A172 (cell line): ENCODE measurements at places on chromosomes 5 and 9.

DNA sequence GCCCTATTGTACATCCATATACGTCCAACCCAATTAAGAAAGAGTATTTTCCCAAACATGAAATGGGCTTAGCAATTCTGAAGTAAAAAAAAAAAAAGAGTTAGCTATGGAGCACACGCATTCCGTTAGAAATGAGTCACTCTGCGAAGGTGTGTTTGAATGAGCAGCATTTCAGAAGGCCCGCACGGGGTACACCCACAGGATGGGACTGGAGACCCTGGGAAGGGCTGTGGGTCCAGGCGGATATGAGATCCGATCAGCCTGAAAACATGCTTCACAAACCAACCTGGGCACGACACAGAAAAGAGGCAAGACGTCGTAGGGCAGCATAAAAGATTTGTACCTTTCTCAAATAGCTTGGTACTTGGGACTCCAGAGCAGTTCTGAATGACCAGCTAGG is 173.9 kb upstream of the KLF9 start:
- no peak for DNase-seq

GRCh38 chr5:113900141-113900540 is 386.6 kb downstream of the YTHDC2 start:
- DNase-seq: no peak

GRCh38 chr5:88997937-88998336 is 115.0 kb upstream of the MEF2C start:
- DNase-seq: peak; percentile 8

- DNase-seq: no peak
Observed at GRCh38 chr5:537621-538071, 13.4 kb upstream of the SLC9A3 start.

DNA sequence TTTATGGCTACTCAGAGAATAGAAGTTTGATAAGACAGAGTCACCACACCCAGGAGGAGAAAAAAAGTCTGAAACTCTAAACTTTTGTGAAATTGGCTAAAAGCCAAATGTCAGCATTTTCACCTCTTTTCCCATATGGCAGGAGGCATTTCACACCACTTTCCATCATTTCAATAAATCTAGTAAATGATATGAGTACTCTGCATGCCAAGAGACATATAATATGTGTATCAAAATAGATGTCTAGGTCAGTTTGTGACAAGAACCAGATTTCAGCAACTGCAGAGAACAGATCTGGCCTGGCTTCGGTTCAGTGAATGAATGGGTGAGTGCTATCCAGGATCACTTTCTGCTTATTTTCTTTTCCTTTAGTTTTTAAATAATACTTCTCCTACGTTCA is 470.8 kb downstream of the ENC1 start:
- DNase-seq: no peak

DNA sequence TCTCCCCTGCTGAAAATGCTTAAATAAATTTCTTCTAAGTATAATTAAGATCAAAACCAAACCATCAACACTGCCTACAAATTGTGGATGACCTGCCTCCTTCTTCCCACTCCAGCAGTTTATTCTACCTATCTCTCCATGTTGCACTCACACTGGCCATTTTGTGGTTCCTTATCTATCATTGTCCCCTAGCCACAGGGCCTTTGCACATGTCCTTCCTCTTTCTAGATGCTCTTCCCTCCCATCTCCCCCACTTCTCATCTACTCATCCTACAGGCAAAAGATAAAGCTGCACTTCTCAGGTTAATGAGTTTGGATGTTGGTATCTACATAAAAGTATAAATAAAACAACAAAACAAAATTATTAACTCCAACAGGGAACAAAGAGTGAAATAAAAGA is 70.6 kb upstream of the CCNG1 start:
- no peak for DNase-seq

DNA sequence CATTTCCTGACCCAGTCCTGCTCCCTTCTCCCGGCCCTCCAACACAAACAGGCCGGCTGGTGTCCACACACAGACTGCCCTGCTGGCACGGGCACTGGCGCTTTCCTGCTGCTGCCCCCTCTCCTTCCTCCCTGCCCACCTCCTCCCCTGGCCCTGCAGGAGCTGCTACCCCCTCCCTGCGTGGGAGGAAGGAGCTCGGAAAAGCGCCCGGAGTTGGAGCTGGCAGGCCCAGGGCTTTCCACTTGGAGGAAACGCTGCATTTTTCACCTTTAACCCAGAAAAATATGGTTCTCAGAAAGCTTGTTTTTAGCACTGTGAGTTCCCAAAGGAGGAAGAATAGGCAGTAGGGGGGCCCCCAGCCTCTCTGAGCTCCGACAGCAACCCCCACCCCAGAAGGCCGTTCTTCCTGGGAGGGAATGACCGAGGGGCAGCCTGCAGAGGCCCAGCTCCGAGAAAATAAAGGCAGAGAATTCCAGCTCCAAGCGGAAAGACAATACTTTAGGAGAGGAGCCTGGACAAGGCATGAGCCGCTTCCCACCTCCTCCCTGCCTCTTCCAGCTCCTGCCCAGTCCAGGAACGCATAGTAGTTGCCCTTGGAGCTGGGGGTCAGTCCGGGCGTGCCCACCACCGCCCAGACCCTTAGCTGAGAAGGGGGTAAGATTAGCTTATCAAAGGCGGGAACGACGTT is 88.9 kb downstream of the LIFR start:
- peak; percentile 39 for DNase-seq

- DNase-seq: no peak
Observed at GRCh38 chr9:134938346-134939079, 20.8 kb upstream of the FCN1 start.

DNA sequence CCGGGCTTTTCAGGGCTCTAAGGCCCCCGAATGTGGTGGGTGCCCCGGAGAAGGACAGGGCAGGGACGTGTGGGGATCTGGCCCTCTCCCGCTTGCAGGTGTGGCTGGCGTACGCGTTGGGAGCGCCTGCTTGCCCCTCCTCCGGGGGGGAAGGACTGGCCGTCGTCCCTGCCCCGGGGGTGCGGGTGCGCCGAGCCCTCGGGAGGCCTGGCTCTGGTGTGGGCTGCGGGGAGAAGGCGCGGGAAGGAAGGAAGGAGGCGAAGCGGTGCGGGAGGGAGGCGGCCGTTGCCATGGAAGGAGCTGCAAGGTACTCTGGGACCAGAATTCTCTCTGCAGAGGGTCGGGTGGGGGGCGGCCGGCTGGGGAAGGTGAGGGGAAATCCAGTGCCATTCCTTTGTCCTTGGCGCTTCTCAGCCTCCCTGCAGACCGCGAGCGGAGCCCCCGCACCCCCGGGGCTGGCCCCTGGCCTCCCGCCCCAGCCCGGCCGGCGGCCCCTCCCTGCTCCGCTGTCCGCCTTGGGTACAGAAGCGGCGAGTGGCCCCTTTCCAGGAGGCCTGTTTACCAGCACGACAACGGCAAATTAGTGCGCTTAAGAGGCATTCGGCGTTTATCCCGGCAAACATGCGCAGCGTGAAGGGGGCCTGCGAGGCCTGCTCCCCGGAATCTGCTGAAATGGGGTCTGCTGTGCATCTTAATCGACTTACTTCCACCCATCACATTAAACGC is 67.1 kb upstream of the UNC5A start:
- no peak for DNase-seq

- no peak for DNase-seq
Observed at GRCh38 chr5:32233696-32234447, 59.8 kb upstream of the GOLPH3 start.

DNA sequence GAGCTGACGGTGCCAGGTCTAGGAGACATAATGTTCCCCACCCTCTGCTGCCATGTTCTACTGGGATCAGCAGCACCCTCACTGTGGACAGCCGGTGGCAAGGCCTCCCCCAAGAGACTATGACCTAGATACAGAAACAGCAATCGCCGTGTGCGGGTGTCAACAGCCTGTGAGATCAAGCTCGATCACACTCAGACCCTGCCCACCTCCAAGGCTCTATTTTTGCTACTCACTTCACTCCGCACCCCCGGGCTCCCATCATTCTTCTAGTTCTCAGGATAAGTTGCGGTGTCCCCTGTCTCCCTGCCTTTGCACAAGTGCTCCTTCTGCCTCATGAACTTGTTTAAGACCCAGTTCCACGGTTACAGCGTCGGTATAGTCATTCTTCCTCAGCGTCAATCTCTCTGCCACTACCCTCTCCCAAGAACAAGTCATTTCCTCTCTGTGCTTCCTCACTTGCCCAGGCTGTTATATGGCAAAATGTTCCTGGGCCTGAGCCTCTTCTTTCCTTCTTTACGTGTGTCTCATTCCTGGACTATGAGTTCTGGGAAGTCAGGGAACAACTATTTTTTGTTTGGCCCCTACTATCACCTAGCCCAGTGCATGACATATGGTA is 5.4 kb upstream of the DOCK8 start:
- DNase-seq: no peak

- no peak for DNase-seq
Observed at GRCh38 chr9:98020476-98021145, 35.9 kb upstream of the NANS start.

DNA sequence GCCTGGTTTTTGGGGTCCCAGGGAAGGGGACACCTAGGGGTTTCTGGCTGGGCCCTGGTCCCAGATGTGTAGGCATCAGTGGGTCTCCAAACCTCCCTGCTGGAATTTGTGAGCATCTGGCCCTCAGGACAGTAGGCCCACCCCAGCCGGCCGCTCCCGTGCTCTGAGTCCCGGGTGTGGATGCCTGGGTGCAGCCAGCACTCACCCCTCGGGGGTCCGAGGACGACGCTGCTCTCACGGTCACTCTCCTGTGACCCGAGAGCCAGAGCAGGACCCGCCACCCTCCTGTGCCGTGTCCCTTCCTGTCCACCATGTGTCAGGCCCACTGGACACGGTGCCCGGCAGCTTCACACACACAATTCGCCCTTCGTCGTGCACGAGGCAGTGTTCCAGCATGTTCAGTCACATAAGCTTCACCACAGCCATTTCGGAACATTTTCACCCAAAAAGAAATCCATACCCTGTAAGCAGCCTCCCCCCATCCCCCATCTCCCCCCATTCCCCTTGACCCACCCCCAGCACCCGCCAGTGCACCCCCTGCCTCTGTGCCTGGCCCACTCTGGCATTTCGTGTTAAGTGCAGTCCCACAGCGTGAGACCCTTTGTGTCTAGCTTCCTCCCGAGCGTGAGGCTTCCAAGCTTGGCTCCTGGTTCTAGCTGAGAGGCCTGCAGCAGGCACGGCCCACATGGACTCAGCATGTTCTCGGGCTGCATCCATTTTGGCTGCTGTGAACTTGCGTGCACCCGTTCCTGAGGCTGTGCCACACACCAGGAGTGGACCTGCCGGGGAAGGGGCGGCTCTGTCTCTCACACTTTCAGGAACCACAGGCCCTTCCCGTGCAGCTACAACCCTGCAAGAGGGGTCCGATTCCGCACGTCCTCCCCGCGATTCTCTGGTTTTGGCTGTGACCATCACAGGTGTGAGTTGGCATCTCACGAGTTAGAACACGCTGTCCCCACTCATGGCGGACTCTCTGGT is 40.5 kb downstream of the NKD2 start:
- DNase-seq: no peak

DNA sequence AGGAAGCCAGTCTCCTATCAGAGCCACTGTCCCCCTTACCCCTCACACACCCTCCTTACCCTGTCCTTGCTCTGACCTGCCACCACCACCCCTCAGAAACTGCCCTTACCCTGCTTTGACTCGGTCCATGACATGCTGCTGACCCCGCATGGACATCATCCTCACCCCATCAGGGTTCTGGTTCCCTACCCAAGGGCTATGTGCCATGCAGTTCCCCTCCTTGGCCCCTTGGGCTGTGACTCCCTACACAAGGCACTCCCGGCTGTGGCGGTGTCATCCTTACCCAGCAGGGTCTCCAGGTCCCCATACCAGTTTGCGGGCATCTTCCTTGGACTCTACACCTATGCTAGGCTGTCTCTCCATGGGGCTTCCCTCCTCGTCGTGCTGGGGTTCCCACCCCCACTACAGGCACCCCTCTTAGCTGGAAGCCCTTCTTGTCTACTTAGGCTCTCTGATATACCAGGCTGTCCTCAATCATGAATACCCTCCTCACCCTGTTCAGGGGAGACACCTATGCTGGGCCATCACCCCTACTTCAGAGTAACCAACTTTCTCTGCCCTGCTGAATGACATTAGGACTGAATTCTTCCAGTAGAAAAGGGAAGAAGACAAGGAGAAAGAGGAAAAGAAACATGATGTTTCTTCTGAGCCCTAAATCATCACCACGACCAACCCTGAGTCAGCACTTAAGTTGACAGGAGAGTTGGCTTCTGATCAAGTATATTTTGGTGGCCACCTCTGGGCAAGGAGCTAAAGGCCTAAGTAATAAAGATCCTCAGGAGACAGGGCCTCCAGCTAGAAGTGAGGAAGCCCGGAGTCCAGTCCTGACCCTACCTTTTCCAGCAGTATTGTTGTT is 115.2 kb downstream of the GCNT1 start:
- no peak for DNase-seq

DNA sequence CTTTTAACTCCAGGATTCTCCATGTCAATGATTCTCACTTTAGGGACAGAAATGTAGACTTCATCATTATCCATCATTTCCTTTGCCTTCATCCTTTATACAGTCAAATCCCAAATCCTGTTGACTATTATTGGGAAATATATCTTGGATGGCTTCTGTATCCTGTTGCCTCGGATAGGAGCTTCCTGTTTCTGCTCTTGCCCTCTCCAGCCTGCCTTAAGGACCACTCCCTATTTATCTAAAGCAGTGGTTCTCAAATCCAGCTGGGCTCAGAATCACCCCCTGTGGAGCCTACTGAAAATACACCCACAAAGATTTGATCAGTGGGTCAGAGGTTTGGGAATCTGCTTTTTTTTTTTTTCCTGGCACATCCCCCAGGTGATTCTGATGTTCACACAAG is 8.5 kb downstream of the AFAP1L1 start:
- no peak for DNase-seq

DNA sequence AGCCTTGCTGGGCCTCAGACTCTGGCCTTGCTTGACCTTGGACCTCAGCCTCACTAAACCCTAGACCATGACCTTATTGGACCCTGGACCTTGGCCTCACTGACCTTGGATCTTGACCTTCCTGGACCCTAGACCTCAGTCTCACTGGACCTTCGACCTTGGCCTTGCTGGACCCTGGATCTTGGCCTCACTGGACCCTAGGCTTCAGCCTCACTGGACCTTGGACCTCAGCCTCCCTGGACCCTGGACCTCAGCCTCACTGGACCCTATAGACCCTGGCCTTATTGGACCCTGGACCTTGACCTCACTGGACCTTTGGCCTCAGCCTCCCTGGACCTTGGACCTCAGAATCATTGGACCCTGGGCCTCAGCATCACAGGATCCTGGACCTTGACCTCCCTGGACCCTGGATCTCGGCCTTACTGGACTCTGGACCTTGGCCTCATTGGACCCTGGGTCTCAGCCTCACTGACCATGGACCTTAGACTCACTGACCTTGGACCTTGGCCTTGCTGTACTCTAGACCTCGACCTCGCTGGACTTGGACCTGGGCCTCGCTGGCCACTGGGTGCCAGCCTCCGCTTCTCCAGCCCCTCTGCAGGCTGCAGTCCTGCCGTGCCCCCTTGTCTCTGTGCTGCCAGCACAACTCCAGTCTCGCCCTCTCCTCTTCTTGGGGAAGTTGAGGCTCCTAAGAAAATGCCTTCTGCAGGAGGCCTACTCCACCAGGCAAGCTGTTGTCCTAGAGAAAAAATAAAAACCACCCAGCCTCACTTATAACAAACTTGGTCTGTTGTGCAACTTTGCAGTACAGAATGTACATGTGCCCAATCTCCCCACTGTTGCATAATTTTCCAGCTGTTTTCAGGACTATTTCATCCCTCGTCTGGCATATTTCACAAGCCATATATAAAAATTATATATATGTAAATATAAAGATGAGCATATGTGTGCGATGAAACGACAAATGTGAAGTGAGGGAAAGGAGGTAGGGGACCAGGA is 11.0 kb upstream of the ADAMTS2 start:
- DNase-seq: no peak

- DNase-seq: no peak
Observed at GRCh38 chr9:92058723-92059444, 56.3 kb downstream of the SPTLC1 start.

GRCh38 chr5:98365126-98365525 is 408.3 kb upstream of the RGMB start:
- no peak for DNase-seq
